ENCODE measurements at places on chromosomes 7 and 10.

DNA sequence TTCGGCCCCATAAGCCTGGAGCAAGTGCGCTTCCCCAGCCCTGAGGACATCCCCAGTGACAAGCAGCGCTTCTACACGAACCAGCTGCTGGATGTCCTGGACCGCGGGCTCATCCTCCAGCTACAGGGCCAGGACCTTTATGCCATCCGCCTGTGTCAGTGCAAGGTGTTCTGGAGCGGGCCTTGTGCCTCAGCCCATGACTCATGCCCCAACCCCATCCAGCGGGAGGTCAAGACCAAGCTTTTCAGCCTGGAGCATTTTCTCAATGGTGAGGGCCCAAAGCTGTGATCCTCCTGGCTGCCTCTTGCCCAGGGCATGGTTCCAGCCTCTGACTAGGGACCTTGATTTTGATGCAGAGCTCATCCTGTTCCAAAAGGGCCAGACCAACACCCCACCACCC lies 10.1 kb downstream of the IRF5 start:
- no peak for DNase-seq

- DNase-seq = no peak
These were observed 83.2 kb downstream of the SLC16A9 start for GRCh38 chr10:59626523-59626869.

DNA sequence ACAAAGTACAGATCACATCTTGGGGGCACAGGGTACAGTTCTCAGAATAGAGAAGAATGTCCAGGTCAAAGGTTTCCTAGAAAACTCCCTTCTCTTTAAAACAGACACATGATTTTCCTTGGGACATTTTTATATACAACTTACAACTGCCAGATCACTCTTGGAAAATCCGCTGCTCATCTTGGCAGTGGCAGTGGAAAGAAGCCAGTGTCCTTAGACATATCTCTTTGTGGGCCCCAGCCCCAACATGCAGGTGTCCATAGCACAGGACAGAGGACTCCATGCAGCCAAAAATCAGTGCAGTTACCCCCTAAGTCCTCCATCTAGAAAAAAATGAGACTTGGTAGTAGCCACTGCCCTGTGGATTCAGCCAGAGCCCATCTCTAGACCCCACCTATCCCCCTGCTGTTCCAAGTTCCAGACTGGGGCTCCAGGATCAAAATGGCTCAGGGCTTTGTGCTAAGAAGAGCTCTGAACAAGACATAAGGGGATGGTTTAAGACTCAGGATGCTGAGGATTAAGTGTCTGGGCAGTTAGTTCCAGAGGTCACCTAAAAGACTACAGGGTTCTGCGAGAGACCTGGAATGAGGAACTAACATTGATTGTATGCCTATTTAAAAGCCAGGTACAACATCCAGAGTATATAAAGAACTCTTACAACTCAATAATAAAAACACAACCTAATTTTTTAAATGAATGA lies 34.4 kb downstream of the HIPK2 start:
- DNase-seq = no peak

GRCh38 chr10:31242902-31243301 lies 76.1 kb upstream of the ZEB1 start:
- DNase-seq = no peak

DNA sequence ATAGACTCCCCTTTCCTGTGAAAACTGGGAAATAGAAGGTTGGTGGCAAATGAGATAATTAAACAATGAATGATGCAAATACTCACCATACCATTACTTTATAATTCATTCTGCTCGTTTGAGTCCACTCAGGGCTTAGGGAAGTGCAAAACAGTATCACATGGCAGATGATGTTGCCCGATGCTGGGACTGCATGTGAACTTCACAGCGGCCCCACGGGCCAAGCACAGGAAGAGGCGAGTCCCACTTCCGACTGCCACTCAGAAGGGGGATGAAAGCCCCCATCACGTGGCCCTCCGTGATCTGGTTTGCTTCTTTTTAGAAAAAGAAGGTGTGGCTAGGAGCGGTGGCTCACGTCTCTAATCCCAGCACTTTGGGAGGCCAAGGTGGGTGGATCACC lies 71.5 kb downstream of the PRPF18 start:
- no peak for DNase-seq

- no peak for DNase-seq
These were observed 242.6 kb downstream of the GLRX3 start for GRCh38 chr10:130378556-130379400.

DNA sequence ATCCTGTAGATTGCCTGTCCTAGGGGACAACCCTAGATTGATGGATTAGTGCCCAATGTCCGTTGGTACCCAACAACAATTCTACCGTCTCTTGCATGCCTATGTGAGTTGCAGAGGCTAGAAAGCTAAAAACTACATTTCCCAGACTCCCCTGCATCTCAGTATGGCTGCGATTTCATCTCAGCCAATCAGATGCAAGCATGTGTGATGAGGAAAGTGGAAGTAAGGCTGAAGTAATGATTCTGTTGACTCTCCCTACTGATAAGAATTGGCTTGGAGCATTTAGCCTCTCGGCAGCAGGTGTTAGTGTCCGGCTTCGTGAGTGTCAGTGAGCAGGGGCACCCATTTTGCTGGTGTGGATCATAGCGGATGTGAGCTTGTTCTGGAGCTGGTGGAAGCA lies 171.9 kb downstream of the FGFR2 start:
- no peak for DNase-seq
